ENCODE measurements at places on chromosomes 16 and 17.

DNA sequence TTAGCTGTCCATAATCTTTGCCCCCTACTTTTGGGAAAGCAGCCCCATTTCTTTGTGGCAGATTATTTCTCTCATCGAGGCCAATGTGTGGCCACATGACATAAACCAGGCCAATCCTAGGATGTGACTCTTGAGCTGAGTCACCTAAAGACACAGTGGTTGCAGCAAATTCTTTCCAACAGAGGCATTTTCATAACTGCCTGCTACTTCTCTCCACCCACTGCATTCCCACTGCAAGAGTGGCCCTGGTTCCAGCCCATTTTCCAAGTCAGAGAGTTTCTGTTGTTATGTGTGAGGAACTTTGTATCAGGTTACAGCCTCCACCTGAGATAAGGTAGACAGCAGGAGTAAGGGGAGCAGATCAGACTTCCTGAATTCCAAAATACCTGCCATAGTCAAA, 195.2 kb downstream of the RGS9 start:
- DNase-seq: peak; percentile 26

GRCh38 chr17:37694734-37695133, 50.1 kb downstream of the HNF1B start:
- DNase-seq: no peak

DNA sequence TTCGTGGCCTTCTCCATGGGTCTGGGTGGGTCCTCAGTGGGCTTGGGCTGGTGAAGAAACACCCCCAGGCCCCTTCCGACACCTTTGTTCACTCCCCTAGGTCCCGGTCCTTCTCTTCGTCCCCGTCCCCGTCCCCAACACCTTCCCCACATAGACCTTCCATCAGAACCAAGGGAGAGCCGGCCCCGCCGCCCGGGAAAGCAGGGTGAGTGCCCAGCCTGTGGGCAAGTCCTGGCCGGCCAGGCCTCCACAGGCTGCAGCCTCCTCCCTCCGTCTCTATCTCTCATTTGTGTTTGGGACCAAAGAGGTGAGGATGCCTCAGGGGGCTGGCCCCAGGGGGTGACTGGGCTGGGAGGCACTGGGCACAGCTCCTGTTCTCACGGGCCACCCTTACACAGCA, 14.5 kb upstream of the IL17C start:
- DNase-seq: no peak

- peak; percentile 55 for DNase-seq
Measured at GRCh38 chr16:19330841-19331397, 45.4 kb downstream of the CLEC19A start.

GRCh38 chr17:43003542-43004172, 2.9 kb upstream of the IFI35 start:
- no peak for DNase-seq

- no peak for DNase-seq
Measured at GRCh38 chr17:58307468-58308172, 21.0 kb downstream of the TSPOAP1 start.

DNA sequence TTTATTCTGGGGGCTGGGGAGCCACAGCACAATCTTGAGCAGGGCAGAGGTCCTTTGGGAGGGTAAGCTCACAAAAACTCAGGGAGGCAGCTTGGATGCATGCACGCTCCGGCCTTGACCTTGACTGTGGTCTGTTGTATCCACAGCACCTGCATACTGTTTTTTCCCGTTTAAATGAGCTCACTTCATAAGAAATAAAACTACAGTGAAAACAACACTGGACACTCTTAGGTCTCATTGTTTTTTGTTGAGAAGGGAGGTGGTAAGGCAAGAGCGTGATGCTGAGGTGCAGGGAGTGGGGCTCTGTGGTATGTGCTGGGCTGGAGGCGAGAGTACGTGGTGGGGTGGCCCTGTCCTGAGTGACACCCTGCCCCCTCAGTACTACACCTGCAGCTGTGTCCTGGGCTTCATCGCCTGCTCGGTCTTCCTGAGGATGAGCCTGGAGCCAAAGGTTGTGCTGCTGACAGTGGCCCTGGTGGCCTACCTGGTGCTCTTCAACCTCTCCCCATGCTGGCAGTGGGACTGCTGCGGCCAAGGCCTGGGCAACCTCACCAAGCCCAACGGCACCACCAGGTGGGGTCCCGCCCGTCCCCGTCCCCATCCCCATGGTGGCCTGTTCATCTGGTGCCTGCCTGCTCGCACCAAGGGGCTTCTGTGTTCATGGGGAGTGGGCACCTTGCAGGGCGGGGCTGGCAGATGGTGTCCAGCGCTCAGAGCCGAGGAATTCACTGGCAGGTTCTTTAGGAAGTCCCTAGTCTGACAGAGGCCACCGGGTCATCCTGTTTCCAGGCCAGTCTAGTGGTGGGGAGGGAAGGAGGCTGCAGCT, 44.2 kb downstream of the ADCY7 start:
- no peak for DNase-seq

DNA sequence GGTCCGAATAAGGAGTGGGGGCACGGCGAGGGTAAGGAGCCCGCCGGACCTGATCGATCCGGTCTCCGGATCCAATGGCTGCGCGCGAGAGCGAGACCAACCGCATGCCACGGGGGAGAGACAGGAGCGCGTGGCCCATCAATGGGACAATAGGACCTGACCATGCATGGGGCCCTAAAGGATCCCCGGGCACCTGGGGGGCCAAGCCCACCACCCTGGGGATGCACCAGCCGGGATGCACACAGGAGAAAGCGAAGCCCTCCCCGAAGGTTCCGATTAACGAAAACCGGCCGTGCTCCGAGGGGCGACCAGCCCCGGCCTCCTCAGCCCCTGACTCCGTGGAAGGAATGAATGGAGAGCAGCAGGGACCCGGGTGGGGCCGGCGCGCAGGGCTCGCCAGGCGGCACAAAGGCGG, 525 bp downstream of the JPT1 start:
- no peak for DNase-seq

- DNase-seq: no peak
Measured at GRCh38 chr16:64159976-64160375, 961.9 kb downstream of the CDH11 start.

GRCh38 chr17:38663125-38663751, 11.5 kb downstream of the EPOP start:
- peak; percentile 56 for DNase-seq

- DNase-seq: no peak
Measured at GRCh38 chr16:55385359-55385758, 61.4 kb downstream of the IRX6 start.

DNA sequence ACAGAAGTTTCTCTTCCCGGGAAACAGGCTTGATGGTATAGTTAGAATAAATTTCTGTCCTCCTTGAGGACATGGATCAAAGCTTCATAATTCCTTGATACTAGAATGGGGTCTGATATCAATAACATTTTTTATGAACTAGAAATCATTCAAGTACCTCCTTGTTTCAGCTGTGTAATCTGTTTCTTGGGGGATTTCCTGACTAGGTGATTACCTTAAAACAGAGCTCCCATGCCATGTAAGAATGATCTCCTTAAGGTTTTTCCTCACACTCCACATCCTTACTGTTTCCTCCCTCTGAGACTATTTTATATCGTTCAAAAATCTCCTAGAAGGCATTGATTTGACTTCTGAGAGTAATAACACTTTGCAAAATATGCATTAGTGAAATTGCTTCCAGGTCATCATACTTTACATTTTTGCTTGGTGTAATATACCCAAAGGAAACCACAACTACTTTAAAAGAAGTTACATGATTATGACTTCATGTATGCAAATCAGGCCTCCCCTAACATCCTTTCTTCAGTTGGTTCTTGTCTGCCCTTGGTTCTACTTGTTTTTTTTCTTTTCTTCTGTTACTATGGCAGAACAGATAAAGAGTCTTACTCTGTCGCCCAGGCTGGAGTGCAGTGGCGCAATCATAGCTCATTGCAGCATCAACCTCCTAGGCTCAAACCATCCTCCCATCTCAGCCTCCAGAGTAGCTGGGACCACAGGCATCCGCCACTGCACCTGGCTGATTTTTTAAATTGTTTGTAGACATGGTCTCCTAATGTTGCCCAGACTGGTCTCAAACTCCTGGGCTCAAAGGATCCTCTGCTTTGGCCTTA, 388.8 kb downstream of the ZFHX3 start:
- no peak for DNase-seq

DNA sequence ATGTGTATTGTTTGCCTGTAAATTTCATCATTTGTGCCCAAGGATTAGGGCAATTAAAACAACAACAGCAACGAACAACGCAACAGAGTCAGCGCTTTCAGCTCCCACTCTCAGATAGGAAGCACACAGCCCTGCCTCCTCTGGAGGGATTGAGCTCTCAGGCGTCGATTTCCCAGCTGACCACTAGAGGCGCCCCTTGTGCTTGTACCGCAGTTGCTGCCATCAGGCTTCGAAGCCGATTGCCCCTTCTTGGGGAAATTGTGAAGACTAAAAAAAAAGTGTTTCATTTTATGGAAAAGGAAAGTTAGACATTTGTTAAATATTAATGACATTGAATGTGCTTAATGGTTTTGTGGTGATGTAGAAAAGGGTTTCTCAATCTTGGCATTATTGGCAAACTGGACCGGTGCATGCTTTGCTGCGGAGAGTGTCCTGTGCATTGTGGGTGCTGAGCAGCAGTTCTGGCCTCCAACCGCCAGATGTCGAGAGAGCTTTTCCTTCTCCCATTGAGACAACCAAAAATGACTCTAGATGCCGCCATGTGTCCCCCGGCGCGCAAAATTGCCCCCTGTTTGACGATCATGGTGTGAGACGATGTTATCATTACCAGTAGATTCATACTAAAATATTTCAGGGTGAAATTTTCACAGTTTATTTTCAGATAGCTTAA, 650.4 kb upstream of the RBFOX1 start:
- DNase-seq: no peak

GRCh38 chr17:57277923-57278604, 21.7 kb downstream of the MSI2 start:
- DNase-seq: no peak

DNA sequence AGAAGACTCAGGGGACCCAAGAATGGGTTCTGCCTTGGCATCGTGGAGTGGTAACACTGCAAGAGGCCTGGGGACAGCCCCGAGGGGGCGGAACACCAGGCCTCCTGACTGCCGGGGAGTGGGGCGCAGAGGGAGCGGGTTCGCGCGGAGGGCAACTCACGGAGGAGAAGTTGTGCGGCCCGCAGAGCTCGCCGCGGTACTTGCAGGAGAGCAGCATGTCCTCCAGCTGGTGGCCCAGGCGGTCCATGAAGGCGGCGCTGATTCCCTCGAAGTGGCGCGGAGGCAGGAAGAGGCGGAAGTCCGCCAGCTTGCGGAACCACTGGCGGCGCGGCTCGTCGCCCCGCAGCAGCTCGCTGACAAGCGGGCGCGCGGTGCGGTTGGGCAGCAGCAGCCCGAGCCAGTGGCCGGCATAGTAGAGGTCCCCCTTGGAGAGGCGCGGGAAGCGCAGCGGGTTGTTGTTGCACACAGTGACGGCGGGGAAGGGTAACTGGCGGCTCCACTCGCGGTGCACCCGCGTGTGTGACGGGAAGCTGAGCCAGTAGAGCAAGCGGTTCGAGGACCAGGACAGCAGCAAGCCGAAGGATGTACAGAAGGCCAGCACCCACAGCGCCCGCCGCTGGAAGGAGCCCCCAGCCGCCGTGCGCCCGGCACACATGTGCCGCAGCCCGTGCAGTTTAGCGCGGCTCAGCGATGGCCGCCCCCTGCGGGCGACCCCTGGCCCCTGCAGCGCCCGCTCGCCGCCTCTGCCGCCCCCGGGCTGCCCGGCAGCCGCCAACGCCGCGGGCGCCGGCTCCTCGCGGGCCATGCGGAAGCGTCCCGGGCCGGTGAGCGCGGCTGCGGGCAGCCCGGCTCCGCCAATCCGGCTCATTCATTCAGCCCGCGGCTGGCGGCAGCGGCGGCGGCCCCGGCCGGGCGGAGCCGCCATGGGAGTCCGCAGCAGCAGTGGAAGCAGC, 1.6 kb downstream of the ASIC2 start:
- DNase-seq: peak; percentile 13

GRCh38 chr16:2365397-2366294, 25.1 kb upstream of the ABCA3 start:
- no peak for DNase-seq
